ENCODE measurements at places on chromosomes 7 and 10.

DNA sequence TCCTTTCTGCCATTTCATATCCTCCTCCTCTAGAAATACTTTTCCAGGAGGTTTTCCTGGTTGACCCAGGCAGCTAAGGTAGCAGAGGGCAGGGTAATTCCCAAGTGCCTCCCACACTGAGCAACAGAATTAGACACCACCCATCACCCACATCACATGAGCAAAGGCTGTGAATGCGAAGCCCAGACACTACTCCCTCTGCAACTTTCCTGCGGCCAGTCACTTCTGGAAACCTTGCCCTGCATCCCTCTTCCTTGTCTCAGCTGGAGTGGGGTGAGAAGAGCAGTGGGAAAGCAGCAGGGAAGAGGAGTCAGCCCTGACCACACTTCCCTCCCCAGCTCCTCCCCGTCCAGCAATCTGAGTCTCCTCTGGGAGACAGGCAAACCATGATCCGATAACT is 15.2 kb downstream of the TMEM176B start:
- DNase-seq, result no peak

GRCh38 chr7:69787736-69788431 is 189.6 kb downstream of the AUTS2 start:
- DNase-seq, result no peak

- DNase-seq, result no peak
Measured at GRCh38 chr7:27640884-27641574, 21.7 kb downstream of the HIBADH start.

DNA sequence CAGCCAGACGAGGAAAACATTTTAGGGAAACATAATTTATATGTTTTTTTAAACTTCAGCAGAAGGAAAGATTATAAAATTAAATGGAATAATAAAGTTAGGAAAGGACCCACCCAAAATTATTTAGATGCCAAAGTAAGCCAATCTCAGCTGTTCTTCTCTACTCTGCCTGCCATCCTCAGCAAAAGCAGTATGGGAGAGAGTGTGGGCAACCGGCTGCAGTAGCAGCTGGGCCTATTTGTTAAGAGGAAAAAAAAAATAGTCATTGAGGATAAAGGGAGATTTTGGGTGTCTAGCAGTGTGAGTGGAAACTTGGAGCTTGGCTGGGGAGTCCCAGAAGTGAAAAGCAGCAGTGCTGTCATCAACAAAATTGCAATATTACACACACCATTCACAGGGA is 15.4 kb downstream of the SEMA3E start:
- DNase-seq, result no peak

DNA sequence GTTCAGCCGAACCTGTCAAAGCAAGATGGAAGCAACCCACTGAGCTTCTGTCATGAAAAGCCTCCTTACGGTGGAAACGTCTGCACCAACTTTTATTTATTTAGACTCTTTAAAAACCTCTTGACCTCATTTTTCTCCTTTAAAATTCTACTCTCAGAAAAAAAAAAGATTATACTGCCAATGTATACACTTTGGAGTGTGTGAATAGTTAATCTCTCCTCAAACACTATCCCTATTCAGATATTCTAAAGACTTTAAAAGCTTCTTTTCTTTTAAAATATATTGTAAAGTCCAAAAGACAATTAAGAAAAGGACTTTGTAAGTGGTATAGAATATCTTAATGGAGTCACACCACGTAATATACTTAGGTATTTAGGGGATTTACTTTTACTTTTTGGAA is 335.2 kb upstream of the SEMA3D start:
- no peak for DNase-seq

- no peak for DNase-seq
Measured at GRCh38 chr10:128596906-128597305, 470.7 kb upstream of the MKI67 start.

- DNase-seq, result no peak
Measured at GRCh38 chr10:113139699-113140098, 189.7 kb downstream of the TCF7L2 start.

DNA sequence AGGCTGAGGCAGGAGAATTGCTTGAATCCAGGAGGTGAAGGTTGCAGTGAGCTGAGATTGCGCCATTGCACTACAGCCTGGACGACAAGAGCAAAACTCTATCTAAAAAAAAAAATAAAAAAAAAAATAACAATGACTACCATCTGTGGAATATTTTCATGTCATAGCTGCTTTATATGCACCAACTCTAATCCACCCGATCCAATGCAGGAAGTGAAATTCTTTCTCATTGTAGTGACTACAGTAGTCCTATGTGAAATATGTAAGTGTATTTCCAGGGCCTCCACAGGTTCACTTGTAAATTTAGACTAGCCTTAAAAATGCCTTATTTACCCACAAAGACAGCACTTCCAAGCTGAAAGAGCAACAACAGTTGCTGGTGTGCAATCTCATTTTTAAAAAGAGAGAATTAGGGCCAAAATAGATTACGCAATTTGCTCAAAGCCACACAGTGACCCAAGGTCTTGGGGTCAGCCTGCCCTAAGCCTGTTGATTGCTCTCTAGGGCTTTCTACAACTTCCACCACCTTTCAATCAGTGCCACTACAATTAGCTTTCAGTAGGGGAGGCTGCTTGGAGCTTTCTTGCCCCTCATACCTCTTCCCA is 25.8 kb upstream of the EGFR start:
- no peak for DNase-seq

DNA sequence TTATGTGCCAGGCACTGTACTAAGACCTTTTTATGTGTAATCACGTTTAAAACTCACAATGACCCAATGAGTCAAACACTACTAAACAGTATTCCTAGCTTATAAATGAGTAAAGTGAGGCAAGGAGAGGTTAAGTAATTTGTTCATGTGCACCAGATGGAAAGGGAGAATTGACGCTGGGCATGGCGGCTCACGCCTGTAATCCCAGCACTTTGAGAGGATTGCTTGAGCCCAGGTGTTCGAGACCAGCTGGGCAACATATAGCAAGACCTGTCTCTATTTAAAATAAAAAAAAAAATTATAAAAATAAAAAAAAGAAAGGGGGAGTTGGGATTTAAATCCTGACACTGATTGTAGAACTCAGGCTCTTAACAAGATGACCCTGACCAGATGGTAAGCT is 46.7 kb upstream of the DLG5 start:
- no peak for DNase-seq

GRCh38 chr7:52410032-52410431 is 625.4 kb upstream of the POM121L12 start:
- no peak for DNase-seq

DNA sequence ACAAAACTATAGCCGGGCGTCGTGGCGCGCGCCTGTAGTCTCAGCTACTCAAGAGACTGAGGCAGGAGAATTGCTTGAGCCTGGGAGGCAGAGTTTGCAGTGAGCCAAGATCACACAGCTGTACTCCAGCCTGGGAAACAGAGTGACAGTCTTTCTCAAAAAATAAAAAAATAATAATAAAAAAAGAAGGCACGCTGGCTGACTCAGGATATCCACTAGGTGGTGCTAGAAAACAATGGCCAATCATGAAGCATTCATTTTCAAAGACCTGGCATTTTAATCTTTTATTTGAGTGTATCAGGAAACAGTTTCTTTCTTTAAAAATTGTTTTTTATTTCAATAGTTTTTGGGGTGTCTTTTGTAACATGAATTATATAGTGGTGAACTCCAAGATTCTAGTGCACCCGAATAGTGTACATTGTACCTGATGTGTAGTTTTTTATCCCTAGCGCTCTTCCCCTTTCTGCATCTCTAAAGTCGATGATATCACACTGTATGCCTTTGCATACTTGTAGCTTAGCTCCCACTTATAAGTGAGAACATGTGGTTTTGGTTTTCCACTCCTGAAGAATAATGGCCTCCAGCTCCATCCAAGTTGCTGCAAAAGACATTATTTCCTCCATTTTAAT is 88.6 kb downstream of the LYZL1 start:
- DNase-seq, result no peak

DNA sequence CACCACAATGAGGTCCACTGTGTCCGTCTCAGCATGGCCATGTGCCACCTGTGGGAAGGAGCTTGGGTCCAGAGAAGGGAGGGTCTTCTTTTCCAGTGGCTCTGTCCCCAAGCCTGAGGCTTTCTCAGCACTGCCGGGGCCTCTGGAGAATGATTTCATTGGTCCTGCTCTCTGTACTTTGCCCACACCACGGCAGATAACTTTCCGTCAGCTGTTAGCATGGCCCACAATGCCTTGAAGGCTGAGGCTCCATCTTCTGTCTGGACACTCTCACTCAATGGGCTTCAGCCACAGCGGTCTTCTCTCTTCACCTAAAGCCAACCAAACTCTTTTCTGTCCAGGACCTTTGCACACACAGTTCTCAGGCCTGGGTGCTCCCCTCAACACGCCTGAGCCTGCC is 192.5 kb downstream of the CXCL12 start:
- DNase-seq, result no peak

GRCh38 chr7:37377231-37377630 is 71.4 kb downstream of the ELMO1 start:
- DNase-seq, result no peak

- DNase-seq, result no peak
Measured at GRCh38 chr10:94622666-94623205, 60.8 kb upstream of the CYP2C18 start.

GRCh38 chr10:43124094-43124521 is 14.1 kb upstream of the CSGALNACT2 start:
- no peak for DNase-seq

DNA sequence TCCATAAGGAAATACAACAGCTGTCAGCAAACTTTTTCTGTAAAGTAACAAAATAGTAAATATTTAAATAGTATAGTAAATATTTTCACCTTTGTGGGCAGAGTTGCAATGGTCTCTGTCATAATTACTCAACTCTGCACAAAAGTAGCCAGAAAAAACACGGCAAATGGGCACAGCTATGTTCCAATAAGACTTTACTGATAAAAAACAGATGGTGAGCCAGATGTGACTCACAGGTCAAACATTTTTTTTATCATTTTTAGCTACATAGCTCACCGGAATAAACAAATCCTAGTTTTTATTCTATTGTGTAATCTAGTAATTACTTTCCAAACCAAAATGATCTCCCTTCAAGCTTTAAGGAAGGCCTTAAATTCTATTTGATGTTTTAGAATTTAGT is 55.3 kb downstream of the NCAPG2 start:
- no peak for DNase-seq

GRCh38 chr10:27995311-27995710 is 3.6 kb downstream of the ODAD2 start:
- no peak for DNase-seq

GRCh38 chr7:133118261-133118660 is 36.4 kb upstream of the CHCHD3 start:
- no peak for DNase-seq

DNA sequence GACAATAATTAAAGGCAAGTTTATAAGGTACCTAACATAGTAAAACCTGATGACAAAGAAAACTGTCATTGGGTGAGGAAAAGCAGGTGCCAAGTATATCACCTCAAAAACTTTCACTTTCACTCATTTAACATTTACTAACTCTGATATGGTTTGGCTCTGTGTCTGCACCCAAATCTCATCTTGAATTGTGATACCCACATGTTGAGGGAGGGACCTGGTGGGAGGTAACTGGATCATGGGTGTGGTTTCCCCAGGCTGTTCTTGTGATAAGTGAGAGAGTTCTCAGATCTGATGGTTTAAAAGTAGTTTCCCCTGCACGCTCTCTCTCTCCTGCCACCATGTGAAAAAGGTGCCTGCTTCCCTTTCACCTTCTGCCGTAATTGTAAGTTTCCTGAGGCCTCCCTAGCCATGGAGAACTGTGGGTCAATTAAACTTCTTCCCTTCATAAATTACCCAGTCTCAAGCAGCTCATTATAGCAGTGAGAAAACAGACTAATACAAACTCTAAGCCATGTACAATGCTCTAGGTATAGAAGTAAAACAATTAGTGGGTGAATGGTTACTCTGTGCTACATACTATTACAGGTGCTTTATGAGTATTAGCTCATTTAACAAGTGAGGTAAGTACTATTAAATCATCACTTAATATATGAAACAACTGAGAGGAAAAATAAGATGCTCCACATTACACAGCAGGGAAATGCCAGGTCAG is 199.0 kb downstream of the CHCHD3 start:
- no peak for DNase-seq

- no peak for DNase-seq
Measured at GRCh38 chr7:98205162-98205845, 5.9 kb upstream of the BHLHA15 start.

- no peak for DNase-seq
Measured at GRCh38 chr7:50246551-50246950, 58.0 kb upstream of the IKZF1 start.

GRCh38 chr7:95481271-95482165 is 4.2 kb upstream of the ASB4 start:
- DNase-seq, result no peak

DNA sequence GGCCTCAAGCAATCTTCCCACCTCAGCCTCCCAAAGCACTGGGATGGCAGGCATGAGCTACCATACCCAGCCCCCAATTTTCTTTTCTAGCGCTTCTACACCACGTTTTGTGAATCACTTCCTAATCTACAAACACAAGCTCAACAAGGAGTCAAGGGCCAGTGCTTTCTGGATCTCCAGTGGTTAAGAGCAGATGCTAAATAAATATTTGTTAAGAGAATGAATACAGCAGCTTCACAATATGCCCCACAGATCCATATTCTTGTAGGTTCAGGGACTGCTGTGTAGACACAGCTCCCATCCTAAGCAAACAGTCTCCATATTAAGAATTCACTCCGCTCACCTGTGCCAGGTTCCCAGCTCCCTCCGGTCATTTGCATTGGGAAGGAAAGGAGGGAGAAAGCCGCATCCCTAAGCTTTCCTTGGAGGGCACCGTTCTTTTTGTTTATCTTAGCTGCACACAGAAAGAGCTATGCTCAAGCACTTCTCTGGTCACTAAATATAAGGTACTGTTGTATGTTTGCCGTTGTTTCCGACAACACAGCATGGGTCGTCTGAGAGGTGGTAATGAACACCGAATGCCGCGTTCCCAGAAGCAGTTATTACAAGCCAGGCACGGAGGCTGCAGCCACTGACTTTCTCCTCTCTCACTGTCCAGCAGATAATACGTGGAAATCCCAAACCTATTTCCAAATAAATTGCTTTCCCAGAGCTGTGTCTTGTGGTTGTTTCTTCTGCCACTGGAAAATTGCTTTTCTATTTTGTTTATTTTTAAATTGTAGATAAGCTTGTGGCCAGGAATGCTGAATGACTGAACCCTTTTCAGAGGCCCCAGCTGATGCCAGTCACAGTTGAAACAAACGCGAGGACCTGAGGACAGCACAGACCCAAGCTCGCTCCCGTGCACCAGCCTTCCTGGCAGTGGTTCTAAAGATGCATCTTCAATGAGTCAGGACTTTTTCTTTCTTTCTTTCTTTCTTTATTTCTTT is 217.1 kb downstream of the PRPF18 start:
- DNase-seq, result no peak

- DNase-seq, result no peak
Measured at GRCh38 chr10:100637785-100638184, 102.0 kb downstream of the HIF1AN start.

DNA sequence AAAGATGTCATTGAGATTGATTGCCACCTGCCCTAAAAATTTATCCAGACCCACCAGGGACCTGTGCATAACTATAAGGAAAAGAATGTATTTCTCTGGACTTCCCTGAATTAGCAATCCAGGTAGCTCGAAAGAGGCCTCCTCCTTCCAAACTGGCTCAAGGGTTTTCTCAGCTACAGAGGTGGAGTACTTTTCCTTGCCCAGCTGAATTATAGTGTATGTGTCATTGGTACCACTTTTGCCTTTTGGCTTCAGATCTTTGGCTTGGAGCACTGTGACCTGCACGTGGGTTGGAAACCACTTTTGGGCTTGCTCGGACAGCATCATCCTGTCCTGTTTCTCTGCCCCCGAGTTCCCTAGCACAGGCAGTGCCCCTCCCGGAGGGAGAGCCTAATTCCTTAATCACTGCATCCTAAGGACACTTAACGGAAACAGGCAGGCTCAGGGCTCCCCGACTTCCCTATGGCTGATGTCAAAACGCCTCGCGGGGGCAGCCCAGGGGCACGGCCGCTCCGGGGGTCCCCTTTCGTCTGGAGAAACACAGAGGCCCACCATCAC is 825 bp downstream of the RAB11FIP2 start:
- DNase-seq, result no peak

Data from cortex of kidney (tissue), 1 donor.